Stimulated activated CD8-positive, alpha-beta memory T cell treated with anti-CD3 and anti-CD28 coated beads, Interleukin-4, amount 100 ng/mL, for 48 hours (primary cell): ENCODE measurements at places on chromosomes 12 and 14.

- DNase-seq: no peak
These were observed 140.4 kb downstream of the CHST11 start for GRCh38 chr12:104596898-104597843.

GRCh38 chr14:92633274-92633616 lies 115.2 kb downstream of the LGMN start:
- DNase-seq: no peak

DNA sequence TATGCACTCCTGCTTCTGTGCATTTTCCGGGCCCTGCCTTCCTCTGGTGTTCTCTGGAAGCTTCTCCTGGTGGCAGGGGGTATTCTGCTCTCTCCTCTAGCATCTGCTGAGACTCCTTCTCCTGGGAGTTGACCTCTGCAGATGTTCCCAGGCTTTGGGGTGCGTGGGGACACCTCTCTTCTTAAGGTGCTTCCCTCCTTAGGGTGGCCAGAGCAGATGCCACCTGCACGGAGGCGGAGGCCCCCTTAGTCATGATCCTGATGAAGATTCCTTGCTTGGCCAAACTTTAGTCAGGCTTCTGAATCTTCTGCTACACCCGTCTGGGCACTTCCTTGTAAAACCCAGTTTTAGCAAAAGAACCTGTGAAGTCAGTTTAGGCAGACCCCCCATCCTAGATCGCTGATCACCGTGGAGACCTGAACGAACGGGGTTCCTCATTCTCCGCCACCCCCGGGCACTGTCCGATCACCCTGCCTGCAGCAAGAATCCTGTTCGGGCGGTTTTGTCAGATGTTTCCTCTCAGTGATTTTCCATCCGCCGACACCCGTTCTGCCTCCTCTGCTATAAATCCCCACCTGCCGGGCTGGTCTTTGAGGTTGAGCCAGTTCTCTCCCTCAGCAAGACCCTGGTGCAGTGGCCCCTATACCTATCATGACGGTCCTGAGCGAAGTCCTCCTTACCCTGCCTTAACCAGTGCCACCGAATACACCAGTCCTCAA lies 111.9 kb downstream of the CALM1 start:
- no peak for DNase-seq

GRCh38 chr14:36022765-36023410 lies 153.6 kb downstream of the PTCSC3 start:
- no peak for DNase-seq

- no peak for DNase-seq
These were observed 437.3 kb downstream of the MED13L start for GRCh38 chr12:115840159-115840558.

GRCh38 chr12:51419425-51420193 lies 5.0 kb upstream of the SLC4A8 start:
- DNase-seq: no peak

DNA sequence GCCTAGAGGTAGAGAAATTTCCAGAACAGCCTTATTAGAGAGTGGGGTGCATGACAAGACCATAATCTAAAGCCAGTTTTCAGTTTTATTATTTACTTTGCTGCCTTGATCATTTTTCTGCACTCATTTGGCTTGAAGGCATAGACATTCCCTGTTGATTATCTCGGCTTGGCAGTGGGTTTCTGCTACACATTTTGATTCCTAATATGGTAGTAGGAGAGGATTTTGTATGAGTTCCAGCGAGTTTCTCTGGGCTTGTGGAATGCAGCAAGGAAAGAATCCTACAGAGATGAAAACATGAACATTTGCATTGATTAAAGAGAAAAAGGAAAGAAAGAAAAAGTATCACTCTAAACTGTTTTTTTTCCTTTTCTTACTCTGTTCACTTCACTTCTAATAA lies 281.2 kb downstream of the PAWR start:
- DNase-seq: no peak

GRCh38 chr14:103741876-103742275 lies 26.3 kb downstream of the ZFYVE21 start:
- DNase-seq: no peak

GRCh38 chr14:71117839-71118743 lies 210.8 kb downstream of the PCNX1 start:
- no peak for DNase-seq

DNA sequence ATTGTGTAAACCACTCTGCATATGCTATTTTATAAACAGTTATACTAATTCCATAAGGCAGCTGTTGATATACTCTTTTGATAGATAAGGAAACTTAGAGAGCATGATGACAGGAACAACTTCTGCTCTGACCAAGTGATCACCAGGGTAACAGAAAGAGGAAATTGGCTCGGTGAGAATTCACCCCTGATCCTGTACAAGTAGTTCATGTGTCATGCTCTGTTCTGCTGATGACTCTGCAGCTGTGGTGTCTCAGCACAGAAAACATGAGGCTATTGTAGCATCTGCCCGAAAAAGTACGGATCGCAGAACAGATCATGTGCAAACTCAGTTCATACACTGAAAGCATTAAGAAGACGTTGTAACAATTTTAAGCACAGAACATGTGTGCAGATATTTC lies 345.0 kb downstream of the LRIG3 start:
- no peak for DNase-seq

GRCh38 chr12:10574307-10574706 lies 39.1 kb downstream of the MAGOHB start:
- no peak for DNase-seq

DNA sequence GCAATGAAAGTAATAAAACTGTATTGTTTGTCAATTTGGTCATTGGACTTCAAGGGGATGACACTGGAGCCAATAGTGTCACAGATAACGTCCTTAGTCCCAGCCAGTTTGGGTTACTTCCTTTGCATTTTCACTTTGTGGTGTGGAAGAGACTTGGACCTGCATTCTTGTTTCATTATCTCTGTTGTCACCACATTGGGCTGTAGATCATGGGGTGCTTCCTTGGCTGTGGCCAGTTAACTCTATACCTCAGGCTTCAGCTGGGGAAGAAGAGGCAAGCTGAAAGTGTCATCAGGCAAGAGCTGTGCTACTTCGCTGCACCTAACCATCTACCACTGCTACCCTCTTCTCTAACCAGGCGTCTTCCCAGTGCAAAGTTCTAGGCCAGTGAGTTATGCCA lies 15.1 kb upstream of the CISTR start:
- DNase-seq: no peak

GRCh38 chr14:81269100-81269978 lies 48.6 kb upstream of the GTF2A1 start:
- DNase-seq: no peak

DNA sequence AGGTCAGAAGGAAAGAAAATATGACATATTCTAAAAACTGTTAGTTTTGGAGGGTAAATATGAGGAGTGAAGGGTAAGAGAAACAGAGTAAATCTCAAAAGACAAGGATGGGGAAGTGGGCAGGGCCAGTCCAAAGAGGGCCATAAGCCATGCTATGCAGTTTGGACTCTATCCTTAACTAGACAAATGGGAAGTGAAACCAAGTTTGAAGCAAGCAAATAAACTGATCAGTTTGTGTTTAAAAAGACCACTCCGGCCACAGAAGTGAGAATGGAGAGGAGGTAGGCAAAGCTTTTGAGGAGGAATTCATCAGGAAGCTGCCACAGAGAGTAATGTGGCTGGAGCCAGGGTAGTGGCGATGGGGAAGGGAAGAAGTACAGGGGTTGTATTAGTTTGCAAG lies 37.5 kb upstream of the DAAM1 start:
- DNase-seq: no peak

GRCh38 chr14:75359098-75359497 lies 68.7 kb upstream of the JDP2 start:
- no peak for DNase-seq

- DNase-seq: no peak
These were observed 10.7 kb upstream of the TXNRD1 start for GRCh38 chr12:104204690-104205480.

GRCh38 chr14:92668276-92668973 lies 80.0 kb downstream of the LGMN start:
- DNase-seq: no peak

GRCh38 chr12:43294916-43295315 lies 257.1 kb downstream of the ADAMTS20 start:
- no peak for DNase-seq

DNA sequence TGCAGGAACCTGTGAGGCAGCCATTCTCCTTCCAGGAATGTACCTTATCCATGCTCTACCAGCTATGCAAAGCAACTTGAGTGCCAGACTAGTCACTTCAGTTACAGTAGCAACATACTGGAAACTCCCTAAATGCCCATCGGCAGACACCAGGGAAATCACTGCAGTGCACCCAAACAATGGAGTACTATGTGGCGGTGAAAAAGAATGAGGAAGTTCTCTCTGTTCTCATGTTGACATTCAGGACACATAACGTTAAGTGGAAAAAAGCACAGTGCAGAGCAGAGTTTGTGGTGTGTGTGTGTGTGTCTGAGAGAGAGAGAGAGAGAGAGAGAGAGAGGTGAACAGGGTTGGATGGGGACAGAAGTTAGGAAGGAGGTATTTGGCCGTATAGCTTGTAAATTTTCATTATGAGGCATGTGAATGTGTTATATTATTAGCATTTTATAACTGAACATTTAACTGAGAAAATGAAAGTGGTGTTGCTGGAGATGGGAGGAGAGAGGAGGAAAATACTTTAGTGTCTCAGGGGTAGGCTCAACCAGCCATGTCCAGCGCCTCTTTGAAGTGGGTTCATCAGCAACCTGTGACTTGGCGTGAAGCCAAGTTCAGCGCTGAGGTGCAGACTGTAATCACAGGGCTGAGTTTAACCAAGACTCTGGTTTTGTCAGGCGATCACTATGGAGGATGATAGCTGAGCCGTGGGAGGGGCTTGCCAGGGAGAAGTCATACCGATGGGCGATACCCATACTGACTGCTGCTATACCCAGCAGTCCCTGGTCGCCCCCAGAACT lies 17.3 kb downstream of the TNFAIP2 start:
- DNase-seq: no peak

GRCh38 chr12:13379531-13380188 lies 183.1 kb downstream of the EMP1 start:
- no peak for DNase-seq

DNA sequence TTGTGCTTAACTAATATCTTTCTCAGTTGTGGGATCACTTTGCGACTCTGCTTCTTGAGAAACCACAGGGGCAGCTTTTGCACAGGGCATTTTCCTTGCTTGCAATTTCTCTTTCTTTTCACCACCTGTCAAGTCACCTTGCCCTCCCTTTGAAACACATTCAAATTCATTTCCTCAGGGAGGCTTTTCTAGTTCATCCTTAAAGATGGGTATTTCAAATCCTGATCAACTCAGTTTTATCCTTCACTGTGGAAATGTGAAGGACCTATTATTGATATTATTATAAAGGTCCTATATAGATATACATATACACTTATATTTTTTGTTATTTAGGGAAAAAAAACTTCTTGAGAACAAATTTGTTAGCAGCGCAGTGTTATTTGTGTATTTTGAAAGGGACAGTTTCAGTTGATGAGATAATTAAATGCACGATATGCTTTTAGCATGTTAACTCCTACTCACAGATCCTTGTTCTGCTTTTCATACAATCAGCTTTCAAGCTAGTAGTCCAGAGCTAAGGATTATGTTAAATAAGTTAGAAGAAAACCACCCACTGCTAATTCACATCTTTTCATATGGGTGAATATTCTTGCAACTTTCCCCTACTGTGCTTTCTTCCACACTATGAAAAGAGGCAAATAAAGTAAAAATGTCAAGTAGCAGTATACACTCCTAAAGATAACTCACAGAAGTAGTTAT lies 501.4 kb upstream of the RGS6 start:
- DNase-seq: no peak

DNA sequence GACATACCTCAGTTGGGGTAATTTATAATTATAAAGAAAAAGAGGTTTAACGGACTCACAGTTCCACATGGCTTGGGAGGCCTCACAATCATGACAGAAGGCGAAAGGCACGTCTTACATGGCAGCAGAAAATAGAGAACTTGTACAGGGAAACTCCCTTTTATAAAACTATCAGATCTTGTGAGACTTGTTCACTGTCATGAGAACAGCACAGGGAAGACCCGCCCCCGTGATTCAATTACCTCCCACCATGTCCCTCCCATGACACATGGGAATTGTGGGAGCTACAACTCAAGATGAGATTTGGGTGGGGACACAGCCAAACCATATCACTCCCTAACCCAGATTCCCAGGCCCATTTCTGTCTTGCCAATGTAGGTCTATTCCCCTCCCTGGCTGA lies 22.1 kb downstream of the MYO1H start:
- no peak for DNase-seq

- no peak for DNase-seq
These were observed 72.5 kb upstream of the MYL2 start for GRCh38 chr12:110992909-110993308.

GRCh38 chr12:62471734-62472133 lies 5.1 kb downstream of the MON2 start:
- DNase-seq: no peak

DNA sequence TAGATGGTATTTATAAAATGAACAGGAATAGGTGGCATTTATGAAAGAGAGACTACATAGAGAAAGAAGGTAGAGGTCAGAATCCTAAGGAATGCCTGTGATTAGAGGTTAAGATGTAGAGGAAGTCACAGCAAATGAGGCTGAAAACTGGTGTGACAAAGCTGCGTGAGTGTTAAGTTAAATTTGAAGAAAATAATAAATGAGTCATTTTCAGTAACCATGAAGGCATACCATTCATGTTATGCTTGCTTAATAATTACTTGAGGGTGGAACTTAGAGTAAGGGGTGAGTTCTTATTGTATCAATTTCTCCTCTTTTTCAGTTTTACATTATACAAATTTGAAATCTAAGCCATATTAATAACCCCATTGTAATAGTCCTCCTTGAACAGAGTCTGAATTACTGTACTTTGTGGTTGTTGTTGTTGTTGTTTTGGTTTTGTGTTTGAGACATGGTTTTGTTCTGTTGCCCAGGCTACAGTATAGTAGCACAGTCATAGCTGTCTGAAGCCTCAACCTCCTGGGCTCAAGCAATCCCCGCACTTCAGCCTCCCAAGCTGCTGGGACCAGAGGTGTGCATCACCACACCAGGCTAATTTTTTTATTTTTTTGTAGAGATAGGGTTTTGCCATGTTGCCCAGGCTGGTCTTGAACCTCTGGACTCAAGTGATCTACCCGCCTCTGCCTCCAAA lies 761.5 kb downstream of the GALC start:
- no peak for DNase-seq

GRCh38 chr12:25135531-25136154 lies 59.3 kb downstream of the DNAI7 start:
- peak; percentile 52 for DNase-seq

GRCh38 chr14:74554742-74555362 lies 57.2 kb downstream of the LTBP2 start:
- DNase-seq: no peak

GRCh38 chr12:112031472-112031871 lies 18.2 kb downstream of the ERP29 start:
- DNase-seq: no peak

- no peak for DNase-seq
These were observed 34.6 kb upstream of the EVL start for GRCh38 chr14:100030452-100031153.

GRCh38 chr12:61524851-61525250 lies 735.4 kb upstream of the USP15 start:
- no peak for DNase-seq

DNA sequence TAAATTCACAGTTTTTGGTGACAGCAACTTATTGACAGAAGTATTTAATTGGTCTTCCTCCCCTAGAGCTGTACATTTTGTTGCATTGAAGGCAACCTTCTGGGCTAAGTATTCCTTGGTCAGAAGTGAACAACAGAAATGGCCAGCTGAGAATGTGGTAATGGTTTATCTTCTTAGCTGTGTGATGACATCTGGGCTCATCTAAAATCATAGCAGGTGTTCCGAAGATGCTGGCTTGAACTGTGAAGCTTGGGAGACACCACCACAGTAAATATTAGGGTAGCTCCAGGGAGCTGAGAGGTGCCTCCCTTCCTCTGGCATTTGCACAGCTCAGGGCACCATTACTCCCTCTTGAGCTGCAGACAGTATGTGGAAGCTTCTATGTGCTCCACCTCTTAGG lies 3.7 kb upstream of the PTPRB start:
- DNase-seq: no peak
